ENCODE measurements at places on chromosomes 7 and 10. TPM values are rescaled to one million over a fixed set of nuclear protein-coding genes. Genes with fewer than 3 reads are reported as not detected.
A peak's percentile ranks its signal among the peaks of the same experiment; 100 is the strongest.

DNA sequence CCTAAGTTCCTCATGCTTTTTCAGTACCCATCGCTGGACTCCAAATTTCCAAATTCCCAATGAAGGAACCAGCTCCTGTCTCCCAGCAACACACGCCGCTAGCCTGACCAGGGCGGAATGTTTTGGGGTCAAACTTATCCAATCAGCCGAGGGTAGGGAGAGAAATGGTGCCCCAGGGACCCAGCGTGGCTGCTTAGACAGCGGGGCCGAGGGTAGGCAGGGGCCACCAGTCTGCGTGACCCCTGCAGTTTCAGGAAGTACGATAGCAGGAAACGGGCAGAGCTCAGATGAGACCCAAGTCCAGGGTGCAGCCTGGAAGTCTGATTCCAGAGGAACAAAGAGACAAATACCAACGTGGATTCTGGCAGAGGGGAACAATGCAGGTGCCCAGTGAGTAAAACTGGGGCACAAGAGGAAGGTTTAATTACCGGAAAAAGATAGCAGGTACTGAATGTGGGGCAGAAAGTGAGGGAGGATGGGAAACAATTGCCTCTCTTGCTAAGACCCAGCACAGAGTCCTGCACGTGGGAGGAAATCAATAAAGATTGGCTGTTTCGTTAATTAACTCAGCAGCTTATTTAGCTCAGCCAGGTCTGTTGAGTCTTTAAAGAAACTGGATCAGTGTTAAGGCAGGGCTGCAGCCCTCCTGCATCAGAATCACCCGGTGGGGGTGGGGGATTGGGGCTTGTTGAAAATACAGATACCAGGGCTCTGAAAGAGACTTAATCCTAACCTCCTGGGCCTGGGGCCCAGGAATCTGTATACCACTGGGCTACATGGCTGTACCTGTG, 50.4 kb upstream of the NFE2L3 start:
- H3K36me3 ChIP-seq, result no peaks in the 10 kb centered on the region
- no peaks in the 10 kb centered on the region for H3K4me1 ChIP-seq
- H3K27ac ChIP-seq, result no peak overlapping the region
- no peak overlapping the region for H3K4me3 ChIP-seq
- peak; percentile 21 for DNase-seq
- no peaks in the 10 kb centered on the region for H3K27me3 ChIP-seq

DNA sequence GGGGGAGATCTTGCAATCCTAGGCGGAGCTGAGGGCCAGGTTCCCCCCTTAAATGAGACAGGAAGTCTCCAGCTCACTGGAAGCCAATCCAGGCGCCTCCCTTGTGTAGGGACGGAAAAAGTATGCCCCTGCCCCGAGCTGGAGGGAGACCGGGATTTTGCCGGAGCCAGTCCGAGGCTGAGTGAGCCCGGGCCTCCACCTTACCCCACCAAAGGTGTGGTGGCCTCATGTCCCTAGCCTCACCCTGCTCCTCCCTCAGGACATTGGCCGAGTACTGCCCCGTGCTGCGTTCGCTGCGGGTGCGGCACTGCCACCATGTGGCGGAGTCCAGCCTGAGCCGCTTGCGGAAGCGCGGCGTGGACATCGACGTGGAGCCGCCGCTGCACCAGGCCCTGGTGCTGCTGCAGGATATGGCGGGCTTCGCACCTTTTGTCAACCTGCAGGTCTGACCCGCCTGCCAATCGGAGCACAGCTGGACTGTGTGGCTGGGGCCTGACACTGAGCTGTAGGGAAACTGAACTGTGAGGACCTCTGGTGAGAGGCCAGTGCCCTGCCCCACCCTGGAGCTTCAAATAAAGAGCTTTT, 2.0 kb downstream of the FBXL15 start:
- peak; percentile 81 for DNase-seq
- H3K36me3 ChIP-seq, result peaks cover 23% of the 10 kb centered on the region
- peaks cover 7% of the 10 kb centered on the region for H3K27me3 ChIP-seq
- H3K27ac ChIP-seq, result peak overlapping the region; percentile 87

- no peak overlapping the region for H3K27ac ChIP-seq
- DNase-seq, result no peak
- H3K27me3 ChIP-seq, result peaks cover 2% of the 10 kb centered on the region
- H3K4me3 ChIP-seq, result no peak overlapping the region
- H3K4me1 ChIP-seq, result no peaks in the 10 kb centered on the region
Observed at GRCh38 chr7:69467826-69468225, 130.4 kb upstream of the AUTS2 start.

DNA sequence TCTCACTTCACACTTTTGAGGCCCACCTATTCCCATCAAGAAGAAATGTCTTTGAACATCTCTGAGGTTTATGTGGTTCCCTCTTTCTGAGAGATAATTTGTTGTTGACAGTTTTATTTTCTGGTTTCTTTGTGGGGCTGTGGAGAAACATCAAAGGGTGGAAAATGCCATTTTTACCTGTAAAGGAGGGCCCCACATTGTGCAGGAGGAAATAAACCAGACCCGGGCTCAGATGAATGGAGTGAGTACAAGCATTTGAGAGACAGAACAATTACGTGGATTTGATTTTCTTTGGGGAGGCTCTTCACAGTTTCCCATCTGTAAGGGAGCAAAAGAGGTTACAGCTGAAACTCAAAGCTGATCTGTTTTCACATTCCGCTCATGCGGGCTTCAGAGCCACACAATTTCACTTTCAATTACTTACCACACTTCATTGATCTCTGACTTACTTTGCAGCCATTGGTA, 29.8 kb downstream of the ITPRIP start:
- H3K36me3 ChIP-seq, result peaks cover 11% of the 10 kb centered on the region
- no peak for DNase-seq
- H3K4me3 ChIP-seq, result no peak overlapping the region

DNA sequence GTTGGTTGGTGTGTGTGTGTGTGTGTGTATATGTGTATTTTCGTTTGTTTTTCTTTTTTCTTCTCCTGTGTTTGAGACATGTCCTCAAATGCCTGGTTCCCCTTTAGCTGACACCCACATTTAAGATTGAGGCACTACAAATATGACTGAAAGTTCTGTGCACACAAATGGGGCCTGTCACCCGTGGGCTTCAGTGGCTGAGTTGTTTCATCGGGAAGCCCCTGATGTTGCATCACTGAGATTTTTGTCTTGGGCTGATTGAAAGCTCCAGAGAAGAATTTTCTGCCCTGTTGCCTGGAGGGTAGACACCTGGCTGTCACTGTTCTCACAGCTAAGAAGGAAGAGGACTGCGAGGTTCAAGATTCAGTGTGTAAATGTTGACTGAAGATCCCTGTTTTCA, 283.8 kb upstream of the C7orf33 start:
- no peak overlapping the region for H3K27ac ChIP-seq
- H3K36me3 ChIP-seq, result no peaks in the 10 kb centered on the region
- H3K4me1 ChIP-seq, result no peaks in the 10 kb centered on the region
- no peak for DNase-seq
- H3K27me3 ChIP-seq, result no peaks in the 10 kb centered on the region

DNA sequence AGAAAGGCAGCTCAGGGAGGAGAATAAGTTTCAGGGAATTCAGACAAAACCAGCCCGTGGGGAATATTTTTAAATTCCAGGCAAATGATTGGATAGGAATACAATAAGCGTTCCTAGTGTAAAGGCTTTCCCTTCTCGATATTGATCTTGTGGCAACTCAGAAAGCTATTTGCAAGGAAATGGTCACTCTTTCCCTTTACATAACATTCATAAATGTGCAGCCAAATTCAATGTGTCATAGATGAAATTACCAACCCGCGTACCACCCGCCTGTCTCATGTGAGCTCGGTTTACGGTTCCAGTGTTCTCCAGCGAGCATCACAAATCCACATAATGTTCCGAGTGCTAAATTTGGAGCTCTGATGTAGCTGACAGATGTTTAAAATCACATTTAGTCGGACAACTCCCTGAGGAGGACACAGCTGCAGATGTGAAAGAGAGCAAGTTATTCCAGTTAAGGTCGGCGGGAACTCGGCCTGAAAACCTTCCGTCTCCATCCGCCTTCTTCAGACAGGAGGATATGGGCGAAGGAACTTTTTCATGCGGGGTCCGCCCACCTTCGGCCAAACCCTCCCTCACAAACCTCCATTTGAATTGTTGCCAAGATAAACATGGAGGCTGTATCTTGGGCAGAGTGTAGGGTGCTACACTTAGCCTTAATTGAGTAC, 327.0 kb downstream of the RNLS start:
- peak; percentile 80 for DNase-seq
- H3K4me3 ChIP-seq, result peak overlapping the region; percentile 33
- H3K4me1 ChIP-seq, result peaks cover 24% of the 10 kb centered on the region
- no peaks in the 10 kb centered on the region for H3K27me3 ChIP-seq
- no peaks in the 10 kb centered on the region for H3K36me3 ChIP-seq

- H3K4me1 ChIP-seq, result peaks cover 49% of the 10 kb centered on the region
- no peaks in the 10 kb centered on the region for H3K27me3 ChIP-seq
- peak; percentile 94 for DNase-seq
- H3K4me3 ChIP-seq, result peak overlapping the region; percentile 99
- H3K36me3 ChIP-seq, result no peaks in the 10 kb centered on the region
- H3K27ac ChIP-seq, result peak overlapping the region; percentile 96
Observed at GRCh38 chr10:6144406-6145165, 55.8 kb downstream of the RBM17 start.

- no peak for DNase-seq
- H3K4me3 ChIP-seq, result no peak overlapping the region
- H3K4me1 ChIP-seq, result no peaks in the 10 kb centered on the region
- H3K27ac ChIP-seq, result no peak overlapping the region
- H3K36me3 ChIP-seq, result no peaks in the 10 kb centered on the region
- H3K27me3 ChIP-seq, result no peaks in the 10 kb centered on the region
Observed at GRCh38 chr10:117610321-117610720, 67.8 kb downstream of the EMX2 start.

DNA sequence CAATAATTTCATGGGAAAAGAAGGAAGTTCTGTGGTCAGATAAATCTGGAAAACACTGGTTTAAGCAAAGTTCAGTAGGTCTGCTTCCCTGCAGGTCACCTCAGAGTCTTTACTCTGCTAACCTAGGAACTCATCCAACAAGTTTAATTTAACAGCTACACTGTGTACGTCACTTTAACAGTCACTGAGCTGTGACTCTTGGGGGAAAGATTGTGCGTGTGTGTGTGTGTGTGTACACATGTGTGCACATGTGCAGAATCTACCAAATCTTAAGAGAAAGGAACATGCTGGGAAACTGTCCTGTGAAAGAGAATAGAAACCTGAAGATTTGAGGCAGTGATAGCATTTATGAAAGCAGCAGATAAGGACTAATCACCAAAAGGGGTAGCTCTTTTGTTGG, 62.6 kb downstream of the IKZF1 start:
- H3K36me3 ChIP-seq, result no peaks in the 10 kb centered on the region
- DNase-seq, result no peak
- H3K4me3 ChIP-seq, result no peak overlapping the region
- H3K4me1 ChIP-seq, result no peaks in the 10 kb centered on the region

DNA sequence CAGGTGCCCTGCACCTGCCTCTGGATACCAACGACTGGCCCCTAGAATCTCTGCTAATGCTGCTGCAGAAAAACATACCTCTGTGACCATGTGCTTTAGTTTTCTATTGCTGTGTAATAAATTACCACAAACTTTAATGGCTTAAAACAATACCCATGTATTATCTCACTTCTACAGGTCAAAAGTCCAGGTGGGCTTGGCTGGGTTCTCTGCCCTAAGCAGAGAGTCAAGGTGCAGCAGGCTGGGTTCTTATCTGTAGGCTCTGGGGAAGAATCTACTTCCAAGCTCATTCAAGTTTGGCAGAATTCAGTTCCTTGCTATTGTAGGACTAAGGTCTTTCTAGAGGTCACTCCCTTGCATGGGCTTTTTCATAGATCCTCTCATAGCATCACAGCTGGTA, 52.3 kb downstream of the CCDC71L start:
- no peak for DNase-seq
- no peaks in the 10 kb centered on the region for H3K4me1 ChIP-seq
- no peak overlapping the region for H3K4me3 ChIP-seq
- no peaks in the 10 kb centered on the region for H3K27me3 ChIP-seq
- no peak overlapping the region for H3K27ac ChIP-seq

- H3K27me3 ChIP-seq, result no peaks in the 10 kb centered on the region
- no peaks in the 10 kb centered on the region for H3K4me1 ChIP-seq
- DNase-seq, result no peak
- no peak overlapping the region for H3K4me3 ChIP-seq
- H3K36me3 ChIP-seq, result no peaks in the 10 kb centered on the region
Observed at GRCh38 chr7:33798686-33799325, 106.5 kb upstream of the BMPER start.

GRCh38 chr10:100989088-100989487, 1.7 kb downstream of the TWNK start:
- no peaks in the 10 kb centered on the region for H3K27me3 ChIP-seq
- no peak for DNase-seq
- H3K4me1 ChIP-seq, result peaks cover 31% of the 10 kb centered on the region
- H3K4me3 ChIP-seq, result peak overlapping the region; percentile 22
- H3K36me3 ChIP-seq, result peaks cover 75% of the 10 kb centered on the region

GRCh38 chr7:124754576-124755268, 10.9 kb downstream of the GPR37 start:
- H3K4me3 ChIP-seq, result no peak overlapping the region
- no peaks in the 10 kb centered on the region for H3K27me3 ChIP-seq
- no peak for DNase-seq
- no peak overlapping the region for H3K27ac ChIP-seq
- H3K4me1 ChIP-seq, result no peaks in the 10 kb centered on the region

DNA sequence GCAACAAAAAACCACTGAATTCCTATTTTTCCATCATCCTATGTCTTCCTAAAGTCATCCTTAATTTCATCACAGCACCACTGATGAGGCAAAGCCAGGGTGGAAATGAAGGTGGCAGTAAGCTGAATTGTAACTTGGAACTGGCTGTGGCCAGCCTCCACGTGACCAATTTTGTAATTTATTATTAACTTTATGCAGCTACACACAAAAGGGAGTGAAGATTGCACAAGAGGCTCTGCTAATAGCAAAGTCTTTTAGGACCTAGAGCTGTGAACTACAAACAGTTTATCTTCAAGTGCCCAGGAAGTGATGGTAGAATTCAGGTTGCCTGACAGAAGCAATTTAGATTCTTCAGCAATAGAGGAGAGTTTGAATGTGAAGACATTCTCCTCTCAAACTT, 176.4 kb downstream of the CCDC71L start:
- peaks cover 25% of the 10 kb centered on the region for H3K4me1 ChIP-seq
- H3K4me3 ChIP-seq, result no peak overlapping the region
- H3K27me3 ChIP-seq, result no peaks in the 10 kb centered on the region
- no peaks in the 10 kb centered on the region for H3K36me3 ChIP-seq
- no peak for DNase-seq

- H3K27me3 ChIP-seq, result no peaks in the 10 kb centered on the region
- no peak for DNase-seq
- H3K27ac ChIP-seq, result no peak overlapping the region
- no peak overlapping the region for H3K4me3 ChIP-seq
- no peaks in the 10 kb centered on the region for H3K36me3 ChIP-seq
- peaks cover 3% of the 10 kb centered on the region for H3K4me1 ChIP-seq
Observed at GRCh38 chr7:37410305-37411229, 38.1 kb downstream of the ELMO1 start.

The SEMA3A gene
- total RNA-seq, result 0.46 TPM

The BCAP29 gene
- total RNA-seq, result 48.5 TPM

The PPP3CB gene
- total RNA-seq, result 92.3 TPM

The FZD1 gene
- total RNA-seq, result 1.9 TPM

The TCERG1L gene
- not detected for total RNA-seq

The KLF14 gene
- 0.34 TPM for total RNA-seq

The OPN1SW gene
- not detected for total RNA-seq

The LAMB4 gene
- total RNA-seq, result not detected

The ANKRD30A gene
- total RNA-seq, result not detected

The HOXA1 gene
- total RNA-seq, result 0.17 TPM

Measured in psoas muscle (tissue), 8 donors.